GM06990 (cell line): ENCODE measurements at places on chromosomes 5 and 9.
A peak's percentile ranks its signal among the peaks of the same experiment; 100 is the strongest.

GRCh38 chr5:68033961-68034571 lies 181.5 kb upstream of the PIK3R1 start:
- no peak for DNase-seq

GRCh38 chr5:149550594-149551226 lies 529 bp downstream of the CSNK1A1 start:
- DNase-seq, result no peak

GRCh38 chr9:36623280-36623679 lies 50.6 kb downstream of the MELK start:
- DNase-seq, result no peak

- DNase-seq, result no peak
Observed at GRCh38 chr5:78829811-78830527, 155.1 kb downstream of the ARSB start.

GRCh38 chr5:151700820-151701219 lies 14.1 kb upstream of the SPARC start:
- DNase-seq, result no peak

GRCh38 chr9:123353984-123354591 lies 1.9 kb upstream of the CRB2 start:
- peak; percentile 57 for DNase-seq

- no peak for DNase-seq
Observed at GRCh38 chr5:76819851-76820525, 1.2 kb downstream of the F2RL1 start.

GRCh38 chr5:53943938-53944337 lies 366.4 kb downstream of the ARL15 start:
- no peak for DNase-seq
